ENCODE measurements at places on chromosomes 6 and 20.

DNA sequence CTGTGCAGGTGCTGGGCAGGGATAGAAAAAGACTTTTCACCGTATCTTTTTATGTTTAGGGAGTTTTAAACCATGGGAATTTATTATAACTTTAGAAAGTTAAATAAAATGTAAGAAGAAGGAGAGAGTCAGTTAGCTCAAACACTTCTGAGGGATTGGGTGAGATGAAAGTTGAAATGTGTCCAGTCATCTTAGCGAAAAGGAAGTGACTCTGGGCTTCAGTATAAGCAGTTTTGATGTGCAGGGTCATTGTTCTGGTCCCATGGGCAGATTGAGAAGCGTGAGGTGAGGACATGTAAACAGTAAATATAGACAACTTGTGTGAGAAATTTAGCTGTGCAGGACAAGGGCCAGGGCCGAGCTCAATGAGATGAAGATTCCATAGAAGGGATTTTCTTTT lies 66.9 kb downstream of the TOX2 start:
- DNase-seq, result no peak

GRCh38 chr6:149887343-149887742 lies 10.6 kb downstream of the RAET1E start:
- DNase-seq, result no peak

GRCh38 chr20:10622657-10623418 lies 51.0 kb downstream of the JAG1 start:
- no peak for DNase-seq

DNA sequence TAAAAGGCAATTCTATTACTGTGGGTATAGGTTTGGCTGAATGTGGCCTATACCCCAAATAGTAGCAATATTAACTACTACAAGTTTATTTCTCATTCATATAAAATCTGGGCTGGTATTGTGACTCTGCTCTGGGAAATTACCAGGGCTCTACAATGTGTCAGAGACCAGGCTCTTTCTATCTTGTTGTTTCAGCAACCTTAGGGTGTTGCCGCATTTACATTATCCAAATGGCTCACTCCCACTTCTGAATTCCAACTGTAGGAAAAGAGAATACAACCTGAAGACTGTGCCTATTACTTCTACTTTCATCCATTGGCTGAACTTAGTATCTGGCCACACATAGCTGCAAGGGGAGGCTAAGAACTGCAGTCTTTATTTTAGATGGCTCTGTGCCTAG lies 106.7 kb upstream of the CENPW start:
- DNase-seq, result no peak

DNA sequence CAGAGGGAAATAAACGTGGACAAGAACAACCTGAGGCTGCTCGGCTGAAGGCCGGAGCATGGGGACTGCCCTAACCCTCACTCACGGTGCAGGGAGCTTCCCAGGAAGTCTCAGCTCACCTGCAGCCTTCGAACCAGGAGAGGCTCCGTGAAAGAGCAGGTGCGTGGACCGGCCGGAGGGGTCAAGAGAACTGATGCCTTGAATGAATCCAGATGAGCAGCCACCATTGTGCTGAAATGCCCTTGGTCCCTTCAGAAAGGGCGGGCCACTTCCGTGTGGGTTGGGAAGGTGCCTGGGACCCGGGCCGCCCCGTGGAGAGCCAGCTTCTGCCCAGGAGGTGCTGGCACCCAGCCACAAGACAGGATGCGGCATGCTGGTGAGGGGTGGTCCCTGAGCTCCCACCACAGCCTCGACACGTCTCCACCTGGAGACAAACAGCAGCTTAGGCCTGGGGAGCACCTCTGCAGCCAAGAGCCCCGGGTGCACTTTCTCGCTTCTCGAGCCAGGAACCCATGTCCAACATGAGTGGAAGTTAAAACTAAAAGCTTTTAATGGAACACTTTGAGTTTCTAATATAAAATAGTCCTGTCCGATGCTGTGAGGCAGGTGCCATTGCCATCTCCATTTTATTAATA lies 83.5 kb downstream of the TTLL2 start:
- no peak for DNase-seq

DNA sequence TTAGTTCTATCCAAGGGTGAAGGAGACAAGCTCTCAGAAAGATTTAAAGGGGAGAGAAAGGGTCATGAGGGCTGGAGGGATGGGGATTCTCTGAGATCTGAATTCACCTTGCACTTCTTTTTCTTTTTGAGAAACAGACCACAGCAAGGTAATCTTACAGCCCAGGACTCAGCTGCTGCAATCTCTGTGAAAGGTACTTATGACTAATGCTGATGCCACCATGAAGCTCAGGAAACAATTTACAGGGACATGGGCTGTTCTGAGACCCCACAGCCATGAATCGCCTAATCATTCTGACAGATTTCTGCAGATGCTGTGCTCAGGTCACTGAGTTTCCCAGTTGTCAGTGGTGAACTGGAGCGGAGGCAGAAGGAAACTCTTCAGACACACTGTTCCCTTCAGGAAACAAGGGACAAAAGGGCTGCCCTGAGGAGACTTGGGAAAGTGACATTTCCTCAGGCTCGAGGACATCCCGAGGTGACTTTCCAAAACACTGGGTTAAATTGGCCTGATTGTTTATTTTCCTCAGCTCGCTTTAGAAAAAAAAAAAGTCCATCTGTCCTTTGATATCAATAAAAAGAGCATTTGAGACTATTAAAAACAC lies 103.8 kb upstream of the PLCB4 start:
- no peak for DNase-seq

- no peak for DNase-seq
Observed at GRCh38 chr20:56769921-56770600, 141.0 kb downstream of the TFAP2C start.

GRCh38 chr6:26104457-26105108 lies 17.4 kb downstream of the HFE start:
- no peak for DNase-seq

- no peak for DNase-seq
Observed at GRCh38 chr6:110800839-110801196, 14.5 kb downstream of the CDK19 start.

- no peak for DNase-seq
Observed at GRCh38 chr6:711925-712324, 19.0 kb upstream of the EXOC2 start.

DNA sequence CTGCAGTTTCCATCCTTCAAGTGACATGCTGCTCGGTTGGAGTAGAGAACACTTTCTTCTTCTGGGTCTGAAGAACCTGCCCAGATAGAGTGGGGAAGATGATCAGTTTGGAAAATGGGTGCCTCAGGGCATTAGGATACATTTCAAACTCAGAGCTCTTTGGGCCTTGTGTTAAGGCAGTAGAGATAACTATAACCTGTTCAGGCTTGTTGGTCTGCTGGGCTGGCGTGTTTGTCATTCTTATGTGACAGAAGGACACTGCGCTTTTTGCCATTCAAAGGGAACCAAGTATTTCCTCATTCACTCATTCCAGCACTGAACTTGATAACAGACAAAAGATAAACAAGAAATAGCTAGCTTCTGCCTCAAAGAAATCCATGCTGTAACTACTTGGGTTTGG lies 3.8 kb downstream of the TOMM34 start:
- DNase-seq, result no peak

GRCh38 chr20:40890181-40890580 lies 138.4 kb upstream of the TOP1 start:
- no peak for DNase-seq

DNA sequence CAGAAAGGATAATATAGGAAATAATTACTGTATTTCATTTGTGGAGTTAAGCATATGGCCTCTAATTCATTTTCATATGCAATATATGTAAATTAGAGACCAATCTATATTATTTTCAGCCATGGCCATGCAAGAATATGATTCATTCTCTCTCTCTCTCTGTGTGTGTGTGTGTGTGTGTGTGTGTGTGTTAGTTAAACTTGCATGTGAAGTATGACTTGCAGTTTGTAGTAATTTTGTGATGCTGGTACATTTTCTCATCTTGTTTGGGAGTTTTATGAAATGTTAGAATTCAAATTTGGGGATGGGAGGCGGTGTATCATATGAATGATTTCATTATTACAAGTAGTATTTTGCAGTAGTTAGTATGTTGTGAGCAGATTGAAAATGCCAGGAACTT lies 74.8 kb downstream of the JARID2 start:
- no peak for DNase-seq

- no peak for DNase-seq
Observed at GRCh38 chr6:111470991-111471390, 12.0 kb downstream of the REV3L start.

DNA sequence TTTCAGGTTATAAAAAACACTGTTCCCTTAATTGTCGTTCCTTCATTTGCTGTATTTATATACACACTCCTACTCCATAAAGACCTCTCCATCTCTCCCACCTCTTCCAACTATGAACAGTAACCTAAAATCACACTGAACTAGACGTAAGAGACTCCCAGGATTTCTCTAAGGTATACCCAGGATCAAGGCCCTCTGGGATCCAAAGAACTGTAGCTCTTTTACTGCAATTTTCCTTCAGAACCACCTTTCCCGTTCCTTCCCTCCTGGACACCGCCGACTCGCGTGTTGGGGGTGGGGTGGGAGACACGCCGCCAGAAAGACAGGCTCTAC lies 680 bp downstream of the LATS1 start:
- no peak for DNase-seq

GRCh38 chr6:130218134-130218533 lies 4.6 kb downstream of the SAMD3 start:
- DNase-seq, result no peak

DNA sequence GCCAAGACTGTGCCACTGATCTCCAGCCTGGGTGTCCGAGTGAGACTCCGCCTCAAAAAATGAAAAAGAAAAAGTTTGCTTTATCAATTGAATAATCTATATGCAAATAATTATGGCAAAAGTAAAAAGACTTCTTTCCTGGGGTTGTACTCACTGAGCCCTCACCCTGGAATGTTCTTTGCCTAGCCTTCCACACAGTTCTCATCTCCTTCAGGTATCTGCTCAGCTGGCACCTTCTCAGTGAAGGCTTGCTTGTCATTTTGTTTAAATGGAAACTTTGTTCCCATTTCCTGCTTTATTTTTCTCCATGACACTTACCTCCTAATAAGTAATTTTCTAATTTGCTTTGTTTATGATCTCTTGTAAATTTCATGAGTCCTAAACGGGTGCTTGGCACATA lies 96.7 kb downstream of the SGK1 start:
- no peak for DNase-seq

DNA sequence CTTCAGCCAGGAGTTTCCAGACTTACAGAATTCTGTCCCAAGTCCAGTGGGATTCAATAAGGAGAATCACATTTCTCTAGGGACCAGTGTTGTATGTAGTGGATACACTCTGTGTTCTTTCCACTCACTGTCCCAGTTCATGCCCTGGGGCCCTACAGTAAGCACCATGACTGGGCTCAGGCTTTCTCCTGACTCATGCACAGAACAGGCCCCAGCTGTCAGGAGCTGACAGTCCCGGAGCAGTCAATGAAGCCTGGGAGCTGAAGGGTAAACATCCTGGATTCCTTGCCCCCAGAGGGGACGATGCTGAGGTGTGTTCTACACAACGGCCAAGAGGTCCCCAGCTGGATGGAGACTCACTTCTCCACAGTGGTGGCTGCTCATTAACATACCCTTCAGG lies 40.2 kb upstream of the LRFN2 start:
- no peak for DNase-seq

GRCh38 chr6:153062516-153062915 lies 60.0 kb upstream of the MTRF1L start:
- DNase-seq, result no peak

- no peak for DNase-seq
Observed at GRCh38 chr6:16944596-16944995, 157.3 kb upstream of the STMND1 start.

DNA sequence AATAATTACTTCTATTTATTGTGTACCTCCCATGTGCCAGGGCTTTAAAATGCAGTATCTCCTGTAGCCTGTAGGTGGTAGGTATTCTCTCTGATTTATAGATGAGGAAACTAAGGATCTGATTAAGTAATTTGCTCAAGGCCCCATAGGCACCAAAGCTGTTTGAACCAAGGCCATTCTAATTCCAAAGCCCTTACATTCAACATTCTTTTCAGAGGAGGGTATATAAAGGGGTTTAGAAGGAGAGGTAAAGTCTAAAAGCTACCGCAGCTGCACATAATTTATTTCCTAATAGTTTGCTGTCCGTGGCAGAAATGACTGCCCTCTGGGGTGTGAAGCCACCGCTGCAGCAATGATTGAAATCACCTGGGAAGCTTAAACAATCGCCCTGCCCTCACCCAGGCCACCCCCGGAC lies 95.0 kb upstream of the FAM8A1 start:
- no peak for DNase-seq

- DNase-seq, result no peak
Observed at GRCh38 chr6:47231151-47231550, 78.6 kb downstream of the TNFRSF21 start.

GRCh38 chr20:1894951-1895673 lies at the start of gene SIRPA:
Gene SIRPA, plus strand, starts transcription at chr20:1895407. Its CDS starts 41 bp downstream, at chr20:1895448.
- peak; percentile 60 for DNase-seq

DNA sequence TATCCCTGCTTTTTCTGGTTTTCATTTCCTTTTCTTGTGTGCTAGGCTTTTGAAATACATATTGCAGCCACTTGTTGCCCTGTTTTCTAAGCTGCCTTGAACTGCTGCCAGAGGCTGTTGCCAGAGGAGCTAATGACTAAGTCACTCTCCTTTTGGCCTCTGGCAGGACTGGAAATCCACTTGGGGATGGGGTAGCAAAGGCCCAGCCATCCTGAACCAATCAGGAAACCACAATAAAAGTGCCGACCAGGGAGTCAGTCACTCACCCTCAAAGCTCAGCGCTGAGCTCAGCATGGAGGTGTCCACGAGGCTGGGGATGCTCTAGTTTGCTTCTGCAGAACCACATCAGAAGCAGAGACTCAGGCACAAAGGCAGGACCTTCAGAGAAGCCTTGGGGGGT lies 813.0 kb downstream of the DHX35 start:
- no peak for DNase-seq

DNA sequence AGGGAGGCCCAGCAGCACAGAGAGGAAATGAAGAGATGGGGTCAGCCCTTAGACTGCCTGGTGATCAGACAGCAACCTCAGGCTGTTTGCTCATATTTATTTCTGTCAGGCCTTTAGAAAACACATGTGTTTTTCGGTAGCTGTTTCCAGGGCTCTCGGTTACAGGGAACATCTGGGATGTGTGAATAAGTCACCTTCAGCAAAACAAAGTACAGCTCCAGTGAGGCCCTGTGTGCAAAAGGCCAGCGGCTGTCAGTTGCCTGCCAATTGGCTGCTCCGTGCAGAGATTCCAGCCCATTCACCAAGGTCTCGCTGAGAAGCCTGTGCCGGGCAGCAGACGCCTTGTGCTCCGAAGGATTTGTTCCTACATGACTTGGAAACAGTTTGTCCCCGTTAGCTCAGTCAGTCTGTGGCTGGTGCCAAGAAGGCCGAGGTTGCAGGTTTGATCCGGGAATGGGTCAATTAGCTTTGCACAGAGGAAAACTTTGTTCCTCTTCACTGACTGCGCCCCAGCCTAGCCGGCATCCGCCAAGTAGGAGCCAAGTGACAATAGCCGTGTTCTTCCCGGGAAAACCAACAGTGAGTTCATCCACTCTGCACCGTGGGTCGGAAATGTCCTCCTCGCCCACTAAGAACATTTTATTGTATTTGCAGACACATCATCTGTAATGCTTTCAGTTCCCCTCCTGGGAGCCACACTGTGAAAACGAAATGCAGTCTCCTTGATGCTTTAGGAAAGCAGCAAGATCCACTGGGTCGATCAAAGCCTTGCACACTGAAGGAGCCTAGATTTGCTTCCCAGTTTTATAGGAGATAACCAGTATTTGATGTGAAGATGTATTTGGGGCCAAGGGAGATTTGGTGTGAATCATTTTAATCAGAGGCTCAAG lies 315.4 kb upstream of the CDYL start:
- peak; percentile 18 for DNase-seq

- no peak for DNase-seq
Observed at GRCh38 chr20:60327971-60328660, 369.9 kb downstream of the CDH26 start.

GRCh38 chr20:14984305-14984704 lies 646.9 kb upstream of the FLRT3 start:
- DNase-seq, result no peak
